ENCODE measurements at places on chromosomes 16 and 17. TPM values are rescaled to one million over a fixed set of nuclear protein-coding genes. Genes with fewer than 3 reads are reported as not detected.

PYY gene
- total RNA-seq: not detected

NXPH3 gene
- 9.6 TPM for total RNA-seq

PIPOX gene
- 3.0 TPM for total RNA-seq

HMOX2 gene
- 30.0 TPM for total RNA-seq

NPIPB8 gene
- 0.25 TPM for total RNA-seq

CD300E gene
- total RNA-seq: under 0.01 TPM
